ENCODE measurements at places on chromosomes 1 and 21. TPM values are rescaled to one million over a fixed set of nuclear protein-coding genes. Genes with fewer than 3 reads are reported as not detected.

Gene SNAPIN
- total RNA-seq, result 23.5 TPM

GRCh38 chr1:157091186-157091585 lies 8.4 kb downstream of the ETV3L start:
- no peak overlapping the region for H3K4me3 ChIP-seq
- peaks cover 3% of the 10 kb centered on the region for H3K4me1 ChIP-seq
- no peak for DNase-seq
- no peaks in the 10 kb centered on the region for H3K36me3 ChIP-seq
- no peak overlapping the region for H3K27ac ChIP-seq

GRCh38 chr1:154434346-154435085 lies 29.4 kb downstream of the IL6R start:
- DNase-seq, result no peak
- no peaks in the 10 kb centered on the region for H3K27me3 ChIP-seq
- H3K27ac ChIP-seq, result no peak overlapping the region

DNA sequence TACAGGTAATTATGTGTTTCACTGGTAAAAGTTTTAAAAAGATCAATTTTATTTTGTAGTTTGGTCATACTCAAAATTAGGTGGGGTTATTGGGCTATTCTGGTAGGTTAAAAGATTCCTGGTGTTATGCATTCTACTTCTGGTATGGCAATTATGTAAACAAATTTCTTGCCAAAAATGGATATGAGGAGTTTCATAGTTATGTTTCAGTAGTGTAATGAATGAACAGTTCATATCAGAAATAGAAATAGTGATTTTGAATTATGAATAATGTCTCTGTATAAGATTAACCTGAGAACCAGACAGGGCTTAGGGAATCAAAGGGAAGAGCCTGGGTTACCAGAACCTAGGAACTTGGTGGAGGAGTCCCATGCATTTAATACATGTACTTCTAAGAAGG lies 15.9 kb downstream of the ATF6 start:
- H3K4me1 ChIP-seq, result no peaks in the 10 kb centered on the region
- DNase-seq, result no peak
- peaks cover 43% of the 10 kb centered on the region for H3K36me3 ChIP-seq
- H3K4me3 ChIP-seq, result no peak overlapping the region

DNA sequence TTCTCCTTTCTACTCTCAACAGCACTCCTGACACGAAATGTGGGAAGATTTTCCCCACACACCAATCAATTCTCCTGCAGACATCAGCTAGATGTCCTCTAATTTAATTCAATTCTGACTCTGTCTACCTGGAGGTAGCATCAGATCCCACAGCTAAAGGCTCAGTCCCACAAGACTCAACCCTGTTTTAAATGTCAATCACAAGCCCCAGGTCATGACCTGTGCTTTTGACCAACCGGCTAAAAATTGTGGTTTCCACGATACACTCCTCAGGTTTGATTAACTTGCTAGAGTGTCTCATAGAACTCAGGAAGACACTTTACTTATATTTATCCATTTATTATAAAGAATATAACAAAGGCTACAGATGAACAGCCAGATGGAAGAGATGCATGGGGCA lies 27.4 kb downstream of the IL23R start:
- H3K4me1 ChIP-seq, result peaks cover 24% of the 10 kb centered on the region
- H3K27me3 ChIP-seq, result no peaks in the 10 kb centered on the region
- H3K36me3 ChIP-seq, result no peaks in the 10 kb centered on the region
- H3K27ac ChIP-seq, result peak overlapping the region; percentile 66
- no peak overlapping the region for H3K4me3 ChIP-seq

- peaks cover 5% of the 10 kb centered on the region for H3K27me3 ChIP-seq
- no peaks in the 10 kb centered on the region for H3K36me3 ChIP-seq
- DNase-seq, result no peak
- H3K4me1 ChIP-seq, result peaks cover 11% of the 10 kb centered on the region
- no peak overlapping the region for H3K27ac ChIP-seq
Measured at GRCh38 chr1:9293533-9294404, 1.1 kb downstream of the SPSB1 start.

GRCh38 chr1:91781901-91782622 lies 103.9 kb downstream of the TGFBR3 start:
- H3K27ac ChIP-seq, result no peak overlapping the region
- H3K4me3 ChIP-seq, result no peak overlapping the region
- peaks cover 15% of the 10 kb centered on the region for H3K4me1 ChIP-seq
- H3K36me3 ChIP-seq, result peaks cover 36% of the 10 kb centered on the region
- no peaks in the 10 kb centered on the region for H3K27me3 ChIP-seq

Gene HES3
- not detected for total RNA-seq
